ENCODE measurements at places on chromosomes 5 and 9.
A peak's percentile ranks its signal among the peaks of the same experiment; 100 is the strongest.

DNA sequence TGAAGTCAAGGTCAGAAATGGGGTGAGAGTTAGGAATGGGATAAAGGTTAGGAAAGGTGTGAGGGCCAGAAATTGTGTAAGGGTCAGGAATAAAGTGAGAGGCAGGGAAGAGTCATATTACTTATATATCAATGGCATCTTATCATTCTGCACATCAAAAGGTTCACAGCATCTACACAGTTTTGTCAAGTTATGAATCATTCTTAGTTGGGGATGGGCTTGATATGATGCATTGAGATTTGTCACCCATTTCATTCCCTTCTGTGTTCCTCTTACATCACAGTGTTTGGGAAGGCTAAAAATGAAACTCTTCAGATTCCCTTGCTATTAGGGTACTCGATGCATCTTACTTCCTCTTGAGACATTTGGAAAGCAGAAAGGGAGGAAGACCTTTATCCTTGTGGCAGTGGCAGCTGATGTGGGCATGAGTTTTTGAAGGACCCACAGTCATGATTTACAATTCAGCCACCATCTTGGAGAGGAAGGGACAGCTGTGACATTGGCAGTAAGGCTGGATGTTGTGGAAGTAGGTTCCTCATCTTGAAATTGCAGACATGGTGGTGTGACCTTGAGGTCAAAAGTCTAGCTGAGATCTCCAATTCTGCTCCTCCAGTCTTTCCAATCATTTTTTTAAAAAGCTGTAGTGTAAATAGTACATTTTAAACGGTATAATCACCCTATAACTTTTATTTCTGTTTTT is 24.2 kb upstream of the NPR3 start:
- DNase-seq, result no peak

DNA sequence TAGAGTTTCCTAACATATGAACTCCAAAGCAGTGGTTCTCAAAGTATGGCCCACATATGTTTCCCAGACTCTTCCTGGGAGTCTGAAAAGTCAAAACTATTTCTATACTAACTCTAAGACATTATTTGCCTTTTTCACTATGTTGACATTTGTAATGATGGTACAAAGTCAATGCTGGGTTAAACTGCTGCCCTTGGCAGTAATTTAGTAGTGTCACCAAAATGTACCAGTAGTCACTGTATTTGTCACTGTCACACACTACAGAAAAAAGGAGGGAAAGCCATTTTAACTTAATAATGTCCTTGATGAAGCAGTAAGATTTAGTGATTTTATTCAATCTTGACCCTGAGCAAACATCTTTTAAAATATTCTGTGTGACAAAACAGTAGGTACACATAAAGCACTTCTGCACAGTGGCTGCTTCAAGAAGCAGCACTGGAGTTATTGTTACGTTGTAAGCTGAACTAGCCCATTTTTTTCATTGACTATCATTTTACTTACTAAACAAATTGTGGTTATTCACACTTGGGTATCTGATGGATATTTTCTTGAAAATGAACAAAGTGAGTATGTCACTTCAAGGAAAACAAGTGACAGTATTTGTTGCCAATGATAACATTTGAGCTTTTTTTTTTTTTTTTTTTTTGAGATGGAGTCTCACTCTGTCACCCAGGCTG is 90.3 kb downstream of the NR6A1 start:
- no peak for DNase-seq

DNA sequence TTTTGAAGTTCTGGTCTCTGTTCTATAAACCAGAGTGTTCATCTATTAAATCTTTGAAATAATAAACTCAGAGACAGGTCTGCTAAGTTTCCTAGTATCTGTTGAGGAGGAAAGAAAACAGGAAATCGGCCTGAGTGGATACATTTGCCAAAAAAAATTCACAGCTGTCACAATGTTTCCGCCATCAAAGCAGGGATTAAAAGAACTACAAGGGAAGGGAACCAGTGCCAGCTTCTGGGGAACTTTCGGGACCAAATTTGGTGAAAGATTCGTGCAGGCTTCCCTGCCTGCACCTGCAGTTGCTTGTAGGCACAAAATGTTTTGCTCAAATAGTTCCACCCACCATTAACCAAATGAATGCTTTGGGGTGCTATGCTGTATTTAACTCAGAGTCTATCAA is 267.5 kb downstream of the MSX2 start:
- DNase-seq, result no peak

DNA sequence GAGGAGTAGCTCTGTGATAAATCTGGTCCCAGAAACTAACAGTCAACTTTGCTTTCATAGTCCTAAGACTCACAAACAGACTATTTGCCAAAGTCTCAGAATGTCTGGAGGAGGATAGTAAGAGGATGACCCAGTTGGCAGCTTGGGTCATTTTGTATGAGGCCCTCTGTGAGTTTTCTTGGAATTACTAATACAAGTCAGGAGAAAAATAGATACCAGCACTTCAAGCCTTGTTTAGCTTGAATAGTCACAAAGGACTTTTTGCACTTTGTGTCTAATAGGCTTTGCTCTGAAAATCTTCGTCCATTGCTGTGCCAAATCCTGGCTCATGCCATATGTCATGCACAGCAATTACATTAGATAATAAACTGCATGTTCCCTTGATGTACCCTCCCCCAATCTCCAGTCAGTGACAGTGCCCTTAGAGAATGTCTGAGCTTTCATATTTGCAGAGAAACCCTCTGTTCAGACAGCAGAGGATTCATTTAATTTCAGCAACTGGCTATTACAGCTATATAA is 612.8 kb downstream of the CSNK1G3 start:
- peak; percentile 95 for DNase-seq

GRCh38 chr5:168989731-168990505 is 311.0 kb downstream of the SLIT3 start:
- no peak for DNase-seq

DNA sequence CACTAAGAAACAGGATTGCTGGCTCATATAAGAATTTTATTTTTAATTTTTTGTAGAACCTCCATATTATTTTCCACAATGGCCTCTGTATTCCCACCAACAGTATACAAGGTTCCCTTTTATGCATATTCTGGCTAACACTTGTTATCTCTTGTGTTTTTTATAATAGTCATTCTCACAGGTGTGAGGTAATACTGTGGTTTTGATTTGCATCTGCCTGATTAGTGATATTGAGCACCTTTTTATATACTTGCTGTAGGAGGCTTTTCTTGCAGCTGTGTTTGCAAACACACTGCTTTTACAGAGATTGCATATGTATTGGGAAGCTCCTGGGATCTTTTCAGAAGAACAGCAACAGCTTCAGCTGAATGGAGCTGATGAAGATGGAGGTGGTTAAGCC is 164.8 kb downstream of the DEPDC1B start:
- DNase-seq, result no peak

Data from NCI-H82 (cell line).